ENCODE measurements at places on chromosomes 16 and 17.

DNA sequence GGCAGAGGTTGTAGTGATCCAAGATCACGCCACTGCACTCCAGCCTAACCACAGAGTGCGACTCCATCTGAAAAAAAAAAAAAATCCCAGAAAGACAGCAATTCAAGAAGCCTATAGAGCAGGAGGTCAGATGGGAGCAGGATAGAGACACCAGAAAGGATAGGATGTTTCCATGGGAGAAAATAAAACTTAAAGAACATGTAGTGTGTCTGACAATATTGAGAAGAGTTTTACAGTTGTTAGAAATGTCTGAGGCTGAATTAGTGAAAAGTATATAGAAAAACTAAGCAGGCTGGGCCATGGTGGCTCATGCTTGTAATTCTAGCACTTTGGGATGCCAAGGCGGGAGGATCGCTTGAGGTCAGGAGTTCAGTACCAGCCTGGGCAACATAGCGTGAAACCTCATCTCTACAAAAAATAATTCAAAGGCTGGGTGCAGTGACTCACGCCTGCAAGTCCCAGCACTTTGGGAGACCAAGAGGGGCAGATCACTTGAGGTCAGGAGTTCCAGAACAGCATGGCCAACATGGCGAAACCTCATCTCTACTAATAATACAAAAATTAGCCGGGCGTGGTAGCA, 15.3 kb upstream of the TRIM37 start:
- H3K27ac ChIP-seq: no peak overlapping the region
- peaks cover 10% of the 10 kb centered on the region for H3K36me3 ChIP-seq
- DNase-seq: no peak
- H3K4me3 ChIP-seq: no peak overlapping the region
- no peaks in the 10 kb centered on the region for H3K4me1 ChIP-seq

DNA sequence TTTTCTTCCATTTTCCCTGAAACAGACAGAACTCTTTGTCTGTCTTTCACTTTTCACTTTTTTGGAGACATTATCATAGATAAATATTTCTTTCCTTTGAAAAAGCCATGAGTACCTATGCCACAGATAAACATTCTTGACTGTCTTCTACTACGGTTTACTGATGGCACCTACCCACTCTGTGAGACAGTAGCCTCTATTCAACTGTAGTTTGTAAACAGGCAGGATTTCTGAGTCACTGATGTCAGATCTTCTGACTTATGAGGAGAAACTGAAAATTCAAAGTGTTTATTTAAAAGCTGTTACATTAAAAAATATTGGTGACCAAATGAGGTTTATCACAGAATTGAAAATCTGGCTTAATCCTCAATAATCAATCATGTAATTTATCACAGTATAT, 658.4 kb downstream of the TOX3 start:
- H3K4me3 ChIP-seq: no peak overlapping the region
- H3K4me1 ChIP-seq: peaks cover 3% of the 10 kb centered on the region
- H3K36me3 ChIP-seq: no peaks in the 10 kb centered on the region
- DNase-seq: no peak

DNA sequence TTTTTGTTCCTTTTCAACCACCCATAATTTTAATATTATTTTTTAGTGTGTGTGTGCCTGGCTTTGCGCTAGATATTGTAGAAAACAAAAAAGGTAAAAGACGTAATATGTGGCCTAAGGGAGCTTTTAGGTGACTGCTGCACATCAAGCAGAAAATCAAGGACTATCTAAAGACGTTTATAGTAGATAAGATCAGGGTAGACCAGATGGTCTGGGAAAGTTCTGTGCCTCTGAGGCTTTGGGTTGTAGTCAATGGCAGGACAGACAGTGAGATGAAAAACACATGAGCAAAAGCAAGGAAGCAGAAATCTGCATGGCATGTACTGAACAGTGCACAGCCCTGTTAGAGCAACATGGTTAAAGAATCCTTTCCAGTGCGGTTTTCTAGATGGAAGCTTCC, 26.8 kb upstream of the ARHGAP23 start:
- H3K27ac ChIP-seq: no peak overlapping the region
- H3K27me3 ChIP-seq: no peaks in the 10 kb centered on the region
- no peak overlapping the region for H3K4me3 ChIP-seq
- H3K36me3 ChIP-seq: peaks cover 22% of the 10 kb centered on the region
- no peak for DNase-seq

DNA sequence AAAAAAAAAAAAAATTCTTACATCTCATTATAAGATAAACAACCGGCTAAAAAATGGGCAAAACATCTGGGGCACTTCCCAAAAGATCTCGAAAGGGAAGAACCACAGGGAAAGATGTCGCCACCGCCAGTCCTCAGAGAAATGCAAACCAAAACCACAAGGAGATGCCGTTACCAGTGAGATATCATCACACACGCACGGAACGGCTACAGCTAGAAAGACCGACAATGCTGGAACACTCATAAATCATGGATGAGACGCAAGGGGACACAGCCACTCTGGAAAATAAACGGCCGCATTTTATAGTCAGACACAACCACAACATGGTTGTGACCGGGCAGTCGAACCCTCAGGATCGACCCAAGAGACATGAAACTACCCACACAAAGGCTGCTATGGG, 24.5 kb downstream of the WDR45B start:
- H3K27ac ChIP-seq: no peak overlapping the region
- H3K27me3 ChIP-seq: no peaks in the 10 kb centered on the region
- no peaks in the 10 kb centered on the region for H3K4me1 ChIP-seq
- peaks cover 55% of the 10 kb centered on the region for H3K36me3 ChIP-seq

- H3K36me3 ChIP-seq: no peaks in the 10 kb centered on the region
- H3K4me1 ChIP-seq: peaks cover 38% of the 10 kb centered on the region
- no peaks in the 10 kb centered on the region for H3K27me3 ChIP-seq
- no peak overlapping the region for H3K27ac ChIP-seq
- no peak overlapping the region for H3K4me3 ChIP-seq
- DNase-seq: no peak
Observed at GRCh38 chr17:44540246-44541084, 16.8 kb upstream of the FZD2 start.

DNA sequence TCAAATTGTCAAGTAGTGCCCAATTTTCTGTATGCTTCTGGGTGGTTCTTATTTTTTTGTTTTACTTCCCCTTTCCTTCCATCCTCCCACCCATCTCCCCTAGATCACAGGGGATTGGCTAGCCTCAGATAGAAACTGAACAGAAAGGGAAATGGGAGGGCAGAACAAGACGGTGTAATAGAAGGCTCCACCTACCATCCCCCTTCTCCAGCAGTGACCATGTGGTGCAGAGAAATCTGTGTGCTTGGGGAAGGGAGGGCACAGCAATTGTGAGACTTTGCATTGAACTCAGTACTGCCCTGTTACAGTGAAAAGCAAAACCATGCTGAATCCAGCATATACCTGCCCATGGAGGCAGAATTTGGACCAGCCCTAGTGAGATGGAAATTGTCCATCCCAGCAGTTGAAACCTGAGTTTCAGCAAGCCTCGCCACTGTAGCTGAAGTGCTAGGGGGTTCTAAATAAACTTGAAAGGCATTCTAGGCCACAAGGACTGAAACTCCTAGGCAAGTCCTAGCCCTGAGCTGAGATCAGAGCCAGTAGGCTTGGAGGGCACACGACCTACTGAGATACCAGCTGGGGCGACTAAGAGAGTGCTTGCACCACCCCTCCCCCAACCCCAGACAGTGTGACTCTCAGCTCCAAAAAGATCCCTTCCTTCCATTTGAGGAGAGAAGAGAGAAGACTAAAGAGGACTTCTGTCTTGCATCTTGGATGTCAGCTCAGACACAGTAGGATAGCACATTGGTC, 5.2 kb downstream of the SLFN11 start:
- no peaks in the 10 kb centered on the region for H3K4me1 ChIP-seq
- H3K27ac ChIP-seq: no peak overlapping the region
- H3K36me3 ChIP-seq: no peaks in the 10 kb centered on the region

Data from cardiac muscle cell (in vitro differentiated cells and primary cell).